ENCODE measurements at places on chromosomes 5 and 9.

GRCh38 chr9:751137-752051 is 90.1 kb upstream of the DMRT1 start:
- no peak for DNase-seq

GRCh38 chr5:91018712-91019371 is 364.3 kb downstream of the ARRDC3 start:
- no peak for DNase-seq

DNA sequence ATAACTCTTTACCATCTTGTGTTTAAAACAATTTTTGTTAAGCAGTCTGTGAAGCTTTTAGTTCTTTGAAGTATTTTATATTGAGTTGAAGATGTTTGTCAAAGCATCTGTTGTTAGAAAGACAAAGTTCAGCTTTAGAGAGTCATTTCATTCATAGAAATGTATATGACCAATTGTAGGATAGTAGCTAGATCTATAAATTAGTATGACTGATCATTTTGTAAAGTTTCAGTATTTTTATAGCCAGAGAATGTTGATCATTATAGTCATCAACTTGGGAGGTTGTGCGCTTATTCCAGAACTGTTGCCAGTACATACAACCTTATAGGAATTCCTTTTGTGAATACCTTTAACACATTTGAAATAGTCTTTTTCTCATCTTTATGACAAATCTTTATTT is 5.2 kb downstream of the NIPBL start:
- no peak for DNase-seq

DNA sequence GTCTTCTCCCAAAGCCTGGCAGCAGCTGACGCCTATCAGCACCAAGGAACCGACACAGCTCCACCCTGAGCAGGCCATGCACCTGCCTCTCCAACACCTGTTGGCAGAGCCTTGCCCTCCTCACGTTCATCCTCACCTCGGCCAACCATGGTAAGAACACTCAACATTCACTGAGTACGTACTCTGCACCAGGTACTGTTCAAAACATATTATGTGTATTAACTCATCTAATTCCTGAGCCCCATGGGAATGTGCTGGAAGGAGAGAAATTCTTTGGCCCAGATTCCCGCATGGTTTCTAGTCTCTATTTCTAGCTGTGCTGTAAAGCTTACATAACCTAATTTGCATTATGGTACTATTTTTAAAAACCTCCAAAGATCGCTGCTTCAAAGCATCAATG is 86.1 kb downstream of the GPR21 start:
- no peak for DNase-seq

DNA sequence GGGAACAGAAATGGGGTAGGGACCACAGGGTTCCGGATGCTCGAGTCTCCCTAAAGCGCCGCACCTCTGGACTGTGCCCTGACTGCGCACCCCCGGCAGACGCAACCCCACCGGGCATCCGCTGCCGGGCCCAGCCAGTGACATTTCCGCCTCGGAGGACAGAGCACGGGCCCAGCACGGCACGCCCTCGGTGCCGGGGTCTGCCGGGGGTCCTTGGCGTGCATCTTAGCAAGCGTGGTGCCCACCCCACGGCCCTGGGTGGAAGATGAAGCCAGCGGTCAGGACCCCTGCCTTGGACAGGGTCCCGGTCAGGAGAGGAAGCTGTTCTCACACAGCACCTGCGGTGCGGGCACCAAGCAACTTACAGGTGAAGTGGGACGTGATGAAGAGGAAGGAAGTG is 7.1 kb downstream of the INPP5E start:
- DNase-seq: no peak

DNA sequence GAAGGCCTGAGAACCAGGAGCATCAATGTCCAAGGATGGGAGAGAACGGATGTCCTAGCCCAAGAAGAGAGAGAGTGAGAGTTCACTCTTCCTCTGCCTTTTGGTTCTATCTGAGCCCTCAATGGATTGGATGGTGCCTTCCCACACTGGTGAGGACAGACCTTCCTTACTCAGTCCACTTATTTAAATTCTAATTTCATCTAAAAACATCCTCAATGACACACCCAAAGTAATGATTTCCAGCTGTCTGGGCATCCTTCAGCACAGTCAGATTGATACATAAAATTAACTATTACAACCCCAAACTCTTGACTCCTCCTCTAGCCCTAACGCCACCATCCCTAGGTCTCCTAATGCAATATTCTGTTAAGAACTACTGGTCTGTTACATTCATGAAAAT is 122.0 kb downstream of the GAS1 start:
- no peak for DNase-seq

DNA sequence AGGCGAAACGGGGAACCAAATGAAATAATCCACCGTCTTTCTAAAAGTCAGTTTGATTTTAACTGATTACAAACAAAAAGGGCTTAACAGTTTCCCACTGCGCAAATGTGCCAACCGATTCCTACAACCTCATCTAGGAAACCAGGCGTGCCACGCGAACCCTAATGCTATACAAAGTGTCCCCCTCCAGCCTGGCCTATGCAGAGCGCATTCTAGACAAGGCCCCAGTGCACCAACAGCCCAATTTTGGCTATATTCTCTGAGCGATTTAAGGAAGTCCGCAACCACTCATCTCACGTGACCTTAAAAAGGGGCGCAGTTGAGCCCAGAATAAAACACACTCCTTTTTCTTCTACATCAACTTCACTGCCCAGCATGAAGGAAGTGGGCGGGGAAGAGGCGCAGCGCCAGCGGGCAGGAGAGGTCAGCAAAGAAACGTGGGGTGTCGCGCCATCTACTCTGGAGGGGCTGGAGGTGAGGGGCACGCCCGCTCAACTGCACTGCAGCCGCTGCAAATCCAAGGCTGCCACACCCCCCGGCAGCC is 779 bp downstream of the FAM13B start:
- DNase-seq: no peak

DNA sequence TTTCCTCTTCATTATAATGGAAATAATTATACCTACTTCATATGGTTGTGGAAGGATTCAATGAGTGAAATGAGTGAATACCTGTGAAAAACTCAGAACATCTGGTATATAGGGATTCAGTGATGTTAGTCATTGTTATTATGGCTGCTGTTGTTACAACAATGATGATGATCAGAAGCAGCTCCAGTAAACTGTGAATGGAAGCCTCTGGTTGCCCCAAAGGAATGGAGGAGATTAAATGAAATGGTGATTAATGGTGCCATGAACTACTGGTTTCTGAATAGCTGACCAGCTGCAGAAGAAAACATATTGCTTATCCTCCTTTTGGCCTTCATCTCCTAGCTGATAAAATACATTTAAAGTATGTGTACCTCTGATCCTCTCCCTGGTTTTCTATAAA is 372.0 kb downstream of the ARHGEF28 start:
- DNase-seq: no peak
